Germinal center (tissue), 1 donor: ENCODE measurements at places on chromosomes 3 and 15.

GRCh38 chr3:64827431-64827830, 139.6 kb upstream of the ADAMTS9 start:
- no peak for DNase-seq

DNA sequence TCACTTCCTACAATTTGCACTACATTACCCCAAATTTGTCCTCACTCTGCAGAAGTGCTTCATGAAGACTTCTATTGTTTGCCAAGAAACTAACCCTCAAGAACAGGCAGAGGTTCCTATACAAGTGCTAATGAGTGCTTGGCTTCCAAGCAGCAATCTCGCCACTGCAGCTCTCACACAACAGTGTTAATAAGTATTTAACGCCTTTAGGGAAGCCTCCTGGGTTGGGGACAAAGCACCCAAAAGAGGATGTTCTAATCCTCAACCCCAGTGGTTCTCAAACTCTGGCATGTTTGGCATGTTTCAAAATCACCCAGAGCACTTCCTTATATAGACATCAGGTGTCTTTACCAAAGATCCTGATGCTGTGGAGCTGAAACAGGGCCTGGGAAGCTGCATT, 64.6 kb downstream of the ZIC4 start:
- DNase-seq, result no peak

DNA sequence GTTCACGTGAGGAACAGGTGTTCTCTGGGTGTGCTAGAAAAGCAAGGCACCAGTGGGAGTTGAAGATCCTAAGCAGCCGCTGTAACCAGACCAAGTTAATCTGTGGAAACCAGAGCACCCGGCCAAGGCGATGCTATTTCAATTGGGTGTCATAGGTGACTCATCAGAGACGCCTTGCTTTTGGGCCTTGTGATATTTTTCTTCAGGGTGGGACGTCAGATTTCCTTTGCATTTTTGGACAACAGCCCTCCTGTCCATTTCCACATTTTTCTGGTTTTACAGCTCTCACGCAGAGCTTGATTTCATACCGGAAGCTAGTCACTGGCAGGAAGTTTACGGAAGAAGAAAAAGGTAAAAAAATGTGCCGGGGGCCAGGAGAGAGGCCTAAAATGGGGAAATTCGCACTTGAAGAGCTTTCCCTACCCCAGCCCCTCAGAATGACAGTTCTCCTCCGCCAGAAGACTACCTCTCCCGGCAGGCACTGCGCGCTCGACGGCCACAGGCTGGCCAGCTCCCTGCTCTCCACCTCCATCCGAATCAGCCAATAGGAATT, 471 bp upstream of the KBTBD8 start:
- DNase-seq, result peak; percentile 19

DNA sequence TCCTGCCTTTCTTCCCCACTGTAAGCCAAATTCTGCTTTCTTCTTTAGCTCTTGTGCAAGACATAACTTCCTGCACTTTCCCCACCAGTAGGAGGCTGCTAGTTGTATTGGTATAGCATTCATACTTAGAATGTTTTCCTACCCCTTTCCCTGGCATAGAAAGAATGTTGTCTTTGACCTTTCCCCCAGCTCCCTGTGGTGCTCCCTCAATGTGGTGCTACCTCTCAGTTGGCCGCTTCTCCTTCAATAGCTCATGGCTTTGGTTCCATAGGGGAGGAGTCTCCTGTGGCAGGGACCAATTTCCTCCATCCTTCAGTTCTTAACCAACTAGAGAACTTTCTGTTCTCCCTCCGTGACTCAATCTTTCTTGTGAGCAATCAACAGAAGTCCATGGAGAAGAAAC, 67.5 kb upstream of the AKAP13 start:
- no peak for DNase-seq

DNA sequence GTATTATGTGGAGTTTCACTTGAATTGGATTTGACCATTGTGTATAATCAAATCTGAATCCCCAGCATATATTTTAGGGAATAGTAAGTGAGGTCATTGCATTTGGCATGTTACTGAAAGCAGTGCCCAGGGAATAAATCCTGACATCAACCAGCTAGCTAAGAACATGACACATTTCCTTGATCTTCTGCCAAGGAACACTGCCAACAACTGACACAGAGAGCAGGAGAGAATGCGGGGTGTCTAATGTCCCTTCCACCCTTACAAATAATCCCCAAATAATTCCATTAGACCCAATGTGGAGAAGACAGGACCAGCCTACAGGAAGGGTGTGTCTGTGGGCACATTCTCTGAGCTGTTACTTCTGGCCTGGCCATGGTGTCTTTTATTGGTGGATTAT, 30.6 kb upstream of the UBE3A start:
- no peak for DNase-seq

- peak; percentile 11 for DNase-seq
Measured at GRCh38 chr15:56805466-56806147, 72.3 kb upstream of the ZNF280D start.

- no peak for DNase-seq
Measured at GRCh38 chr15:50066666-50067065, 52.4 kb downstream of the ATP8B4 start.

DNA sequence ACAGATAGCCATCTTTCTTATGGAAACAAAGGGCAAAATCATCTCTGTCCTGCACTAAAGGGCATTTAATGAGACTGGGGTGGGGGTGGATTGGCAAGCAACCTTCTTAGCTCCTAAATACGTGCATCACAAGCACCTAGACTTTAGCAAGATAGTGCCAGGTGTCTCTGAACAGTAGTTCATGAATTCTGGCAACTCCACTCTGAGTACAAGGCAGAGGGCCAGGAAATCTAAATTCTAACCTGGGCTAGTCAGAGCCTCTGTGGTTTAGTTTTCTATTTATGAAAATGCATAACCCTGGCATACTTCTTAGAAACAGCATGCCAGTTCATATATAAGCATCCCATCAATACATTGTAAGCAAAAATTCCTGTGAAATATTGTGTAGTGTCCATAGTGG, 788.5 kb downstream of the MCTP2 start:
- DNase-seq, result no peak

GRCh38 chr3:70224337-70224736, 88.1 kb downstream of the MDFIC2 start:
- no peak for DNase-seq

GRCh38 chr15:32716915-32717425, 834 bp upstream of the GREM1 start:
- no peak for DNase-seq

GRCh38 chr15:88918738-88919137, 5.6 kb upstream of the MFGE8 start:
- DNase-seq, result no peak

- no peak for DNase-seq
Measured at GRCh38 chr3:138384531-138384930, 36.2 kb downstream of the MRAS start.

DNA sequence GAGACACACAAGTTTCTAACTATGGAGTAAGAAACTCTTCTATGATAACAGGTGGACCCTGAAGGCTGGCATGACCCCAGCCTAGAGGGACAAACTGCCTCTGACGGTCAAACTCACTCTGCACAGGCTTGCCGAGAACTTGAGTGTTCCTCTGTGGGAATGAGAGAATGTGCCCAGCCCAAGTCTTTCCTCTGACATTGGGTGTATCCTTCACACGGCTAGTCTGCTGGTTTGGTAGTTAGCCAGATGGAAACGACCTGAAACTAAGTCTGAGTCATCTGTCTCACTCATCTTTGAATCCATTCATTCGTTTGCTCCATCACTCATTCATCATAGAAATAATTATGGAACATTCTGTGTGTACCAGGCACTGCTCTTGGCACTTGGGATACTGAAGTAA, 198.4 kb downstream of the ATP10A start:
- DNase-seq, result no peak

- DNase-seq, result no peak
Measured at GRCh38 chr3:25695731-25696420, 31.2 kb upstream of the TOP2B start.

DNA sequence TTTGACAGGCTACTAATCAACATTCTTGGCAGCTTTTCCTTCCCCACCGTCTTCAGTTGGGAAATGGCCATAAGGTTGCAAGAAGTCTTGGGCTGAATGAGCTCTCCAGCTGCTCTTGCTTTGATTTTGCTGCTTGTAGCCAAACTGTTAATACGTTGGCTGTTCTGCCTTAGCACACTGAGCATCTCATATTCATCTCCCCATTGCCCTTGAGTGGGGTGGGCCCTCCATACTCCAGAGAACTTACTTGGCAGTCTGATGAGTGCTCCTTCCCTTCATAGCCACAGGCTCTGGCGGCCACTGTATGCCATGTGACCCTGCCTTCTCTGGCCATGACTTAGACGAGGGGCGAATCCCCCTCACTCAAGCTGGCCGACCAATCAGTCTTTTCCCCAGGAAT, 25.8 kb upstream of the PAQR5 start:
- DNase-seq, result no peak

- no peak for DNase-seq
Measured at GRCh38 chr3:133388696-133389395, 11.0 kb upstream of the BFSP2 start.

- DNase-seq, result no peak
Measured at GRCh38 chr3:104629038-104629437, 737.7 kb upstream of the ALCAM start.

GRCh38 chr3:20326541-20326940, 140.5 kb upstream of the SGO1 start:
- no peak for DNase-seq

- DNase-seq, result no peak
Measured at GRCh38 chr15:39030291-39031070, 465.9 kb upstream of the RASGRP1 start.

DNA sequence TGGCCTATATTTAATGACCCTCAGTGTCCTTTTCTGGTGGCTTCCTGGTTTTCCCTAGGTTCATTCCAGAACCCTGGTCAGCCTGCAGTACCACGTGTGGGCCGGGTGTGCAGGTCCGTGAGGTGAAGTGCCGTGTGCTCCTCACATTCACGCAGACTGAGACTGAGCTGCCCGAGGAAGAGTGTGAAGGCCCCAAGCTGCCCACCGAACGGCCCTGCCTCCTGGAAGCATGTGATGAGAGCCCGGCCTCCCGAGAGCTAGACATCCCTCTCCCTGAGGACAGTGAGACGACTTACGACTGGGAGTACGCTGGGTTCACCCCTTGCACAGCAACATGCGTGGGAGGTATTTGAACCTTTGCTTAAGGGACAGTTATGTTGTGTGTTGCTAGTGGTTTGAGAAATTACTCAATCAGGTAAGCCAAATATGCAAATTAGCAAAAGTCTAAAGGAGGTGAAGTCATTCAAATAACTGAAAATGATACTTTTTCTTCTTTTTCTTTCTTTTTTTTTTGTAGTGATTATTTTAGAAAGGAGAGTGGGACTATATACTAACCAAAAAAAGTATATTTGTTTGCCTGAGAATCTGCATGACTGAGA, 259.2 kb downstream of the ADAMTSL3 start:
- DNase-seq, result no peak

DNA sequence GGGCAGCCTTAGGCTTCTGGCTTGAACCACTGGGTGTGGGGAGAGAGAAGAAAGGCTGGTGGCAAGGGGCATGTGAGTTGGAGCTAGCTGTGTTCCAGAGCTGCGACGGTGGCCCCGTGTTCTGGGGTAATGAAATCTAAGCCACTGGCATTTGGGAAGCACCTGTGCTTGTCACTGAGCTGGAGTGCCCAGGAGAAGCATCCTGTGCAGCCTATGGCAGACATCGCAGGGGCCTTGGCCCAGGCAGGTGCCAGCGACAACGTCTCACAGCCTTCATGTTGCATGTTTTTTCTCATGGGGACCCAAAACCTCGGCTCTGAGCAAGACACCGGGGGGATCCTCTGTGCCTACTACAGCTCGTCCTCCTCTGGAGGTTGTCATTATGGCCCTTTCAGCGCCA, 91.1 kb upstream of the PLXNA1 start:
- DNase-seq, result no peak

- peak; percentile 32 for DNase-seq
Measured at GRCh38 chr3:15636028-15636709, 34.6 kb downstream of the BTD start.

- no peak for DNase-seq
Measured at GRCh38 chr15:86237111-86237500, 157.4 kb downstream of the AGBL1 start.

DNA sequence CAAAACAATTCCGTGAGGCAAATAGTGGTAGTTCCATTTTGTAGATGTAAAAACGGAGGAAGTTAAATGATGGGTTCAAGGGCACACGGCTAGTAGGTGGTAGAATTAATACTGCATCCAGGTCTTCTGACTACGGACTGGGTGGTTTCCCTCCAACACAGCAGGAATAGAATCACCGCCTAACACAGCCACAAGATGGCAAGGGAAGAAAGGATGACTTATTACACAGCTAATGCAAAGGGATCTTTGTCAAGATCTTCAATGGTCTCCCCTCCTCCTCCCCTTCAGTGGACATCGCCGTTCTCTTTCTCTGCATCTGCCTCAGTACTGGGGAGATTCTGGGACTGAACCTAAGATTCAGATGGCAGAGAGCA, 524 bp upstream of the TOPBP1 start:
- DNase-seq, result peak; percentile 45

GRCh38 chr15:85318048-85318731, 62.2 kb upstream of the AKAP13 start:
- no peak for DNase-seq

- DNase-seq, result no peak
Measured at GRCh38 chr3:113240841-113241240, 29.5 kb downstream of the BOC start.

GRCh38 chr15:41116962-41117252, 827 bp upstream of the INO80 start:
- DNase-seq, result no peak

DNA sequence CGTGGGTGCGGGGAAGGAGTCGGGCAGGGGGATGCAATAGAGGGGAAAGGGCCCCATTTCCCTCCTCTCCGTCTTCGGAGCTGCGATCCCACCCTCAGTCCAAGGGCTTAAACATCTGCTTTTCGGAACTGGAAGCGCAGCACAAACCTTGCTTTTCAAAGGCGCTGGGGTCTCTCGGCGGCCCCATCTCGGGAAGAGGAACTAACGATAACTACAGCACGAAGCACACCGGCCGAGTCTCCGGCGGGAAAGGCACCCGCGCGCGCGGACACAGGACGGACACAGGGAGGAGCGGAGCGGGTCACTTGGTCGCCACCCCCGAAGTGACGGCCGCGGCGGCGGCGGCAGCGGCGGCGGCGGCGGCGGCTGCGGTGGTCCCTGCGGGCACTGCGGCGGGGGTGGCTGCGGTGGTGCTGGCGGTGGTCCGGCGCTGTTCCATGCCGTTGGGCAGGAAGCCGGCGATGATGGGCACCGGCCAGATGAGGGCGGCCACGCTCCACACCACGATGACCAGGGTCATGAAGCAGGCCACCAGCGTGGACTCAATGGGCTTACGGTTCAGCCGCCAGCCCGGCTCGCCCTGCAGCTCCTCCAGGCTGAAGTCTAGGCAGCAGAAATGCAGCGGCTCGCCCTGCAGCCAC, 1.1 kb downstream of the TMEM158 start:
- peak; percentile 14 for DNase-seq

- no peak for DNase-seq
Measured at GRCh38 chr15:70159713-70160009, 61.9 kb upstream of the TLE3 start.

- DNase-seq, result no peak
Measured at GRCh38 chr3:128112357-128112968, 11.1 kb downstream of the RUVBL1 start.

- DNase-seq, result no peak
Measured at GRCh38 chr3:73098873-73099272, 37.4 kb downstream of the EBLN2 start.
